ENCODE measurements at places on chromosomes 11 and 22.

DNA sequence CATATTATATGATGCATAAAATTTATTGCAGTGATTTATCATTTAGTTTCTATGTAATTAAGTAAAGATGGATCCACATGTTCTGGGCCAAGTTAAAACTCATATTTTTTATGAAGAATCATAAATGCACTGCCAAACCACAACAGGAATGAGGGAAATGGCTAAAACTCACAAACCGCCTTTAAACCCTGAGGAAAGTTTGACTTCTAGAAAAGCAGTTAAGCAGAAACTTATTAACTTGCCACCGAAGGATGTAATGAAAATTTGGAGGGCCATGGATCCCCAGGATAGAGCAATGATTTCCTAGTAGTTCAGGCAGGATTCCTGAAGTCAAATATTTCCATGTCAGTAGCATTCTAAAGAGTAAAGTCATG is 218.3 kb upstream of the CTSC start:
- DNase-seq: no peak

- peak; percentile 22 for DNase-seq
Measured at GRCh38 chr22:35150183-35151107, 84.5 kb downstream of the ISX start.

GRCh38 chr22:17922925-17923903 is 101.1 kb downstream of the MICAL3 start:
- no peak for DNase-seq

- DNase-seq: peak; percentile 36
Measured at GRCh38 chr11:46332568-46333393, 14.5 kb upstream of the DGKZ start.

- no peak for DNase-seq
Measured at GRCh38 chr22:30823015-30823370, 128.3 kb downstream of the OSBP2 start.

GRCh38 chr11:132734217-132734616 is 798.1 kb downstream of the OPCML start:
- DNase-seq: no peak

All from activated CD8-positive, alpha-beta memory T cell treated with anti-CD3 and anti-CD28 coated beads for 1 hour (primary cell).